Activated T-cell treated with anti-CD3 and anti-CD28 coated beads for 1 hour (primary cell): ENCODE measurements at places on chromosomes 7 and 10.

DNA sequence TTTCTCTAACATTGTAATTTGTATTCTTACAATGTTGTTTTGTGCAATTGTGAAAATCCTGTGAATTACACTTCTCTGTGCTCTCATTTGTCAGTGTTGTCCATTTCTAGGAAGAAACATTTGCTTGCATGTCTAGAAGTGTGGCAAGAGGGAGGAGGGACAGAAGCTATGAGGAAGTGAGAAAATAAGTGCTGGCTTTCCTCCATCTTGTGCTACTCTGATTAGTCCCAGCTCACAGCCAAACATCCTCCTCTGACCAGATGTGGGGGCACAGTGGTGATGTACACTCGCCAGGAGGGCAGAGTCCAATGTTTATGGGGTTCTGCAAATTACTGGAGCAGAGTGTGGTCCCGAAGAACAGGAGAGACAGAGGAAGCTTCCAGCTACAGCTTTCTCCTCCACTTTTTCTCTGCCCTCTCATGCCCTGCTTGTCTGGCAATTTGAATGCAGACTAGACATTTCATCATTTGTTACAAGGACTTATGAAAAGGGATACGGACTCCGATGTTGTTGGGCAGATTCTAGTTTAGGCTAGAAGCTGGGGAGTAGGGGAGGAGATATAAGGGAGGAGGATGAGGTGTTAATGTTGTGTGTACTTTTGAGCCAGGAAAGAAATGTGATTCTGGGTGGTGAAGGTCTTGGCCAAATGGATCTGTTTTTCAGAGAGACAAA is 131.0 kb upstream of the C1GALT1 start:
- no peak for DNase-seq

GRCh38 chr7:1101563-1102431 is 13.9 kb downstream of the GPER1 start:
- DNase-seq = no peak

DNA sequence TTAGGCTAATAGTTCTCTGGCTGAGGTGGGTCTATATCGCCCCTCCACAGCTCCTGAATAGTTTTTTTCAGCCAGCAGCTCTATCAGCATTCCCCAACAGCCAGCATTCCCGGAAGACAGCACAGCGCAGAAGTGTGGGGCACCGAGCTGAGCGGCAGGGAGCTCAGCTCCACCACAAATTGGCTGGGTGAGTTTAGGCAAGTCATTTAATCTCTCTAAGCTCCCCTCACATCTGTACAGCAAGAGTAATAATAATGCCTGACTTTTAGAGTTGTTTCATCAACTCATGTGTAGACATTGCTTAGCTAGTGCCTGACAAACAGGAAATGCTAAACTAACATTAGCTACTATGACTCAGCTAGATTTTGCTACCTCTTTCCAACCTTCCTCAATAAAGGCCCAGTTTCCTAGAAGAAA is 247.9 kb upstream of the PTN start:
- DNase-seq = no peak

DNA sequence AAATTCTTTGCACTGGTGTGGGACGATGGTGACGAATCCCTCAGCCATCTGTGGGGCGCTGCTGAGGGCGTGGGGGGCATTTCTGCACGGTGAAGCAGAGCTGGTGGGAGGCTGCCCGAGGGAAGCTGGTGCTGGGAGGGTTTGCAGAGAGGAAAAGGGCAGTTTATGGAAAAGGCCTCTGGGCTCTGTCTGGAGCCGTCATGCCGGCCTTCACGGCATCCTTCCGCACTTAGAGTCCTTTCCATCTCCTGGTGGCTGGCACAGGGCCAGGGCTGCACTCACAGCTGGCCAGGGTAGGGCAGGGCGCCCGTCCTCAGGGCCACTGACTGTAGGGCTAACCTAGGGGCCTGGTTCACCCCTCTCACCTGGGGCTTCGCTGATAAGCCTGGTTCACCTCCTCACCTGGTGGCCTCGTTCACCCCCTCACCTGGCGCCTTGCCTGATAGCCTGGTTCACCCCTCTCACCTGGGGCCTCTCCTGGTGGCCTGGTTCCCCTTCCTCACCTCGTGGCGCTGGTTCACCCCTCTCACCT is 598 bp upstream of the AMZ1 start:
- DNase-seq = no peak

- no peak for DNase-seq
Observed at GRCh38 chr10:74255888-74256357, 104.9 kb downstream of the ADK start.

- no peak for DNase-seq
Observed at GRCh38 chr7:11373546-11374142, 400.0 kb downstream of the PHF14 start.

DNA sequence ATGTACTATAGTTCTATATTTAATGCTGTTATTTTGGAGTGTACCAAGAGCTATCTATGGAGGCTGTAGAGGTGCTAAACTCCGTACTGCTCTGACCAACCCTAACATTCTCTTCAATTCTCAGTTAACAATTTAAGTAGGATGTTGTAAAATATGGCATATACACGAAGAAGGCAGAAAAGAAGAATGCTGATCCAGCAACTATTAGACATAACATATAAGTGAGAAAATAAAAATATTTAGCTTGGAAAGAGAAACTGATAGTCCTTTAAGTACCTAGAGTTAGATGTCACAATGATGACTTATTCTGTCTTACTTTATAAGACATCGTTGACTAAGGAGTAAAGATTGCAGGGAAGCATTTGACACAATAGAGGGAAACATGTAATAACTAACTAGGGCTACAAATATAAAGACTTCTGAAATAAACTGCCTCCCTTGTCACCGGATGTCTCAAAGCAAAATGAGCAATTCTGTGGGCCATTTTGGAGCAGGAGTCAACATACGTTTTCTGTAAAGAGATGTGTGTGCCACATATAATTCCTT is 159.5 kb downstream of the CPEB3 start:
- no peak for DNase-seq

DNA sequence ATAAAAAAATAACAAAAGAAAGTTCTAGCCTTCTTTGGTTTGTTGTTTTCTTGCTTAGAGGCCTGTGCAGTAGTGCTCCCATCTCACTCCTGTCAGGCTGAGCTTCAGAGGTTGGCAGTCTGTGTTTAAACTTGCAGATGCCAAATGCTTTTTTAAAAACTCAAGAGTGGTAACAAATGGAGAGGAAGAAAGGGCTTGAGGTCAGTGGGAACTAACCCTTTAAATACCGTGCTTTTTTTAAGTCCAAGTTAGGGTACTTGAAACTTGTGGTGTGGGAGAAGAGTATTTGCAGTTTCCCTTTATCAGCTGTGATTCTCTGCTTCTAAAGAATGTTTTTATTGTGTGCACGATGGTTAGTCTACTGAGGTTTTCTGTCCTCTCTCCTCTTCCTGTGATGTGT is 29.4 kb downstream of the ZRANB1 start:
- DNase-seq = no peak

DNA sequence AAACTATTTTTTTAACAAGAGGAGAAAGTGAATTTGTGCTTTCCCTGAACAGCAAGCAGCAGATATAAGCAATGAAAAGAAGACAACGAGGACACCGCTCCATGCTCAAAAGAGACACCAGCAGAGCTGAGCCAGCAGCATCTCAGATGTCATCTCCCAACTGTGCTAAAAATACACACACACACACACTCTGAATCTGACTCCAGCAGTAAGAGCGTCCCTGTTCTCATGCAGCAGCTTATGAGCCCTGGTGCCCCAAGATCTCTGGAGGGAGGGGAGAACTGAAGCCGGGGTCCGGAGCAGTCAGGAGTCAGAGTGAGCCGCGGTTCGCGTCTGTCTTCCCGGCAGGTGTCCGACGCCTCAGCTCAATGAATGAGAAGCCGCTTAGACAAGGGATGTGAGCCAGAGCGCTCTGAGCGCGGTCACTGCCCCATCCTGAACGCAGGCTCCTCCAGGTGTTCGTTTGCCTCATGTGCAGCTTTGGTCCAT is 49.2 kb downstream of the SVIL start:
- DNase-seq = no peak

DNA sequence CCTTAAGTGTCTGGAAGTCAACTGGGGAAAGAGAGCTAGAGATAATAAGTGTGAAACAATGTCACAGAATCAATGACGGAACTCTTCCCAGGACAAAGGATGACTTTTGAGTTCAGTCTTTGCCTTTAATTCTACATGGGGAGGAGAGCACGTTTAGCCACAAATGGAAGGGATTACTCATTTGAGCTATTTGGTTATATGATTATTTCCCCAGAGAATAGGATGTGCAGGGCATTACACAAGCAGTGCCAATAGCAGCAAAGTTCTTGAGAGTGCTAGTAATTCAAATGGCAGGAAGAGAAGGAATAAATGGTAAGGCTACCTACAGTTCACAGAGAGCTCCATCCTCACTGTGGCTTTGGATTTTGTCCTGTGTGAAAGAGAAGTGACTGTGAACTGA is 6.0 kb downstream of the EGFR start:
- DNase-seq = no peak

DNA sequence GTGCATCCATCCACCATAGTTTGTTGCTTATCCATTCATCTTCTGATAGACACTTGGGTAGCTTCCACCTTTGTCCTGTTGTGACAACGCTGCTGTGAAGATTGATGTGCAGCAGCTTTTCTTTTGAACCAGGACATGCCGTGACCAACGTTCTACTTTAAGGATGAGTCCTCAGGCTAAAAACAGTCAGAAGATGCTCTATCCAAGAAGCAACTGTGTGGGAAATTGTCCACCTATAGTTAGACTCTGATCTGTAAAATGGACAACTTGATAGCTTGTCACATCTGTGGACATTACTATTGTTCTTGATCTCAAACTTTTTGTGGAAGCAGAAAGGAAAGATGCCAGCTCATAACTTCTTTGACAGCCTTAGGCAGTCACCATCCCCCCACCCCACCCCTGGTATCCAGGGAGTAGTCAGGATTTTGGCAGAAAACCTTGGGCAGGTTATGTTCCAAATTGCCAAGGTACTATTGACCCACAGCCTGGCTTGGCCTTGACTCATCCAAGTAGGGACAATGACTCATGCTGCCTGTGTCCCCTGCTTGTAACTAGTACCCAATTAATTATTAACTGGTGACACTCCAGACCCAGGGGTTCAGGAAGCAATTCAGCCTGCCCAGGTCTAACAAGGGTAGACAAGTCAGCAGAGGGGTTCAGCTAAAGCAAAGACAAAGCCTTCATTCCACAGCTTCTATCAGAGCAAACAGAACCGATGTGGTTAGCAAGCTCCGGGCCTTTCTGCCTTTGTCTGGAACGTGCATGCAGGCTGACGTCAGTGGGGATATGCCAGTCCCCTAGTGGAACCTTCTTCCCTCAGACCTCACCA is 99.6 kb upstream of the ANLN start:
- DNase-seq = no peak

GRCh38 chr10:8361510-8361844 is 307.0 kb downstream of the GATA3 start:
- DNase-seq = no peak

DNA sequence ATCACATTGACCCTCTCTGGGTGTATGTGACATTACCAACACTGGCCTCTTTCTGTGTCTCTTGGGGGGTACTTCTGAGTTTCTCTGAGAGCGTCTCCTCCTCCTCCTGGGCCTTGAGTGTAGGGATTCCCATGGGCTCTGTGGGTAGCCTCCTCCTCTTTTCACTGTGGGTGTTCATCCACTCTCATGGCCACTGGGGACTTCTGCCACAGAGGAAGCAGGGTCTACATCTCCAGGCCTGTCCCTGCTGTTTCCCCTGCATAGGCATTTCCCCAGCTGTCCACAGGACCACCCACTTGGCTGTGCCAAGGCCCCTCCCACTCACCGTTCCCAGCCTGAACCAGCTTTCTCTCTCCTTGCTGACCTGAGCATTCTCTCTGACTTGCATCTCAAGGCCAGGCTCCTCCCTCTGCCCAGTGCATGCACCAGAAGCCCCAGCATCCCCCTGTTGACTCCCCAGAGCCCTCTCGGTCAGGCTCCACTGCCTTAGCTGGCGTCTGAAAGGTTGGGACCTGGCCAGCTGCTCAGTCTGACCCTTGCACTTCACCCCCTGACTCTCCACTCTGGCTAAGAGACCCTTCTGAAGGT is 487.6 kb downstream of the GLRX3 start:
- DNase-seq = no peak

GRCh38 chr7:43650457-43651052 is 67.6 kb downstream of the STK17A start:
- no peak for DNase-seq

DNA sequence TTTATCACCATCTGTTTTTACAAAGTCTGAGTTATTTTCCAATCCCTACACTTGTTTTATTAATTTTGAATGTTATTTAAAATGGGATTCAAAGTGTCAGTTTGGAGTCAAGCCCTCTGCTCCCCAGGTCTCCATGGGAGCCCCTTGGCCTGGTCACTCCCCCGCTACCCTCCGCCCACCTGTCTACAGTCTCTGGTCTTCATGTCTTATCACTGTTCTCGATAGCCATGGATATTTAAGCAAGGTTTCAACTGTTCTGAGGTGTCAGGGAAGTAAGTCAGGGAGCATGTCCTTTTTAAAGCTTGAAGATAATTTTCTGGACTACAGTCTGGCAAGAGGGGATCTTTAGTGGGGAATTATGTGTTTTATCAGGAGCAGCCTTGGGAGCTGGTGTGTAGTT is 19.1 kb upstream of the HPS1 start:
- no peak for DNase-seq

- DNase-seq = no peak
Observed at GRCh38 chr7:11988186-11988585, 156.2 kb upstream of the THSD7A start.

DNA sequence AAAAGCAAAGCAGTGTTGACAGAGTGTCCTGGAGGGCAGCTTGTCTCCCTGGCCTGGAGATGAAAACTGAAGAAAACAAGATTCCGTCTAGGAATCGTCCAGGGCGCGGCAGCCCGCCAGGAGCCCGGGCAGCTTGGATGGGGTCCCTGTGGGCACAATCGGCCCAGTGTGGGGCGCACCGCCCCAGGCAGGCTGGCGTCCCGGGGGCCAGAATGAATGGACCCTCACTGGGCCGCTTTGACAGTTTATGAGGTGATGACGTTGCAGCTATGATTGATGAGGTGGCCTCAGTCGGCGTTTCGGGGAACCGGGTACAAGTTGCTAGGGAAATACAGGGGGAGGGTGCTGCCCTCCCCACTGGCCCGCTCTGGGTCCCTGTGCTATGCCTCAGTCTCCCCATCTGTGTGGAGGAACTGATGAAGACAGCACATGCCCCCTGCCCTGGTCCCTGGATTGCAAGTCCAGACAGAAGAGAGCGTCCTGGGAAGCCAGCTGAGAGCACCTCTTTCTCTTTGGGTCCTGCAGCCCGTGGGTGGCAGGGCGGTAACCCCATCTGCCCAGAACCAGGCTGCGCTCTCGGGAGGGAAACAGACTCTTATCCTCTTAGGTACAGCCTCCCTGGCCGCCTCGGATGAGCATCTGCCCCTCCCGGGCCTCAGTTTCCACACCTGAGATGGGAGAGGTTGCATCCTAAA is 131.3 kb downstream of the LHPP start:
- DNase-seq = no peak

DNA sequence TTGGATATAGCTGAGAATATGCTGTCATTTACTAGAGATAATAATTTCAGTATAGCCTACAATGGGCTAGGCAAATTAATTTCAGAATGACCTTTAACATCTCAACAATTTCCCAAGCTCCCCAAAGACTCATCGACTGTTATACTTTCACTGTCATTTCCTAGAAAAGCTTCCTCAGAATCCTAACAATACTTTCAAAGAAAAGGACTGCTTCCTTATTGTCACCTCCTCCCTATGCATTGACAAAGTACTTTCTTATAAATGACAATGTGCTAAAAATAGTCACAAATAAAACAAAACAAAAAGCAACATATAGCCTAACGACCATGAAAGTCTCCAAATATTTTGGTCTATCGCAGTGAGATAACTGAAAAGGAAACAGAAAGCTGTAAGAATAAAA is 272.6 kb downstream of the ELMO1 start:
- no peak for DNase-seq

- DNase-seq = no peak
Observed at GRCh38 chr7:14902589-14903067, at the start of gene DGKB. Gene DGKB (minus strand): TSS chr7:14902751.
